Naive thymus-derived CD8-positive, alpha-beta T cell (primary cell): ENCODE measurements at places on chromosomes 12 and 14. TPM values are rescaled to one million over a fixed set of nuclear protein-coding genes. Genes with fewer than 3 reads are reported as not detected.

The AGAP2 gene
- 58.8 TPM for total RNA-seq

The BCL2L14 gene
- total RNA-seq, result not detected

The STYK1 gene
- 0.10 TPM for total RNA-seq

The TBX3 gene
- not detected for total RNA-seq

The PLEKHH1 gene
- 1.4 TPM for total RNA-seq

The KRT4 gene
- not detected for total RNA-seq

The RBM25 gene
- 168 TPM for total RNA-seq

The REP15 gene
- not detected for total RNA-seq

The CEBPE gene
- 1.5 TPM for total RNA-seq

The CSRP2 gene
- not detected for total RNA-seq

The TMEM253 gene
- total RNA-seq, result not detected

The FOXM1 gene
- not detected for total RNA-seq

The SLC6A12 gene
- total RNA-seq, result 0.78 TPM

The STON2 gene
- not detected for total RNA-seq

- DNase-seq, result no peak
Observed at GRCh38 chr14:32561520-32561919, 232.4 kb downstream of the AKAP6 start.

GRCh38 chr12:54172168-54172567, 16.6 kb downstream of the SMUG1 start:
- no peak for DNase-seq

DNA sequence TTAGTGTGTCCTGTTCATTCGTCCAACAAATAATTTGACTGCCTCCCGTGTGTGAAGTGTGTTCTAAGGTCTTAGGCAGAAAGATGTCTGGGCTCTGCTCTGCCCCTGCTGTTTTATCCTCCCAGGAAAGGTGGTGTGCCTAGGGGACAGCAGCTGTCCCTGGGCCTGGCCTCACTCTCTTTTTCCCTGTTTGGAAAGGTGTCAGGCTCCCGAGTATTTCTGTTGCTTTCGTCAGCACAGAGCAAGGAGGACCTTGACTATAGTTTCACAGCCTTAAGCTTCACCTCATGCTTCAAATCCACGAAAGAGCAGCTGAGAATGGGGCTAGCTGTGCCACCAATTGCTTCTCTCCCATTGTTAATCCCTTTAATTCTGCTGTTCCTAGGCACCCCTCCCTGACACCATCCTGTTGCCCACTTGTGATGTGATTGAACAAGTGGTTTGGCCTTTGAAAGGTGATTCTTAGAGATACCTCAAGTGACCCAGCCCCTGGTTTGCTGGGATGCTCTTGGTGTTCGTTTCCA, 54.2 kb downstream of the TGFB3 start:
- no peak for DNase-seq

DNA sequence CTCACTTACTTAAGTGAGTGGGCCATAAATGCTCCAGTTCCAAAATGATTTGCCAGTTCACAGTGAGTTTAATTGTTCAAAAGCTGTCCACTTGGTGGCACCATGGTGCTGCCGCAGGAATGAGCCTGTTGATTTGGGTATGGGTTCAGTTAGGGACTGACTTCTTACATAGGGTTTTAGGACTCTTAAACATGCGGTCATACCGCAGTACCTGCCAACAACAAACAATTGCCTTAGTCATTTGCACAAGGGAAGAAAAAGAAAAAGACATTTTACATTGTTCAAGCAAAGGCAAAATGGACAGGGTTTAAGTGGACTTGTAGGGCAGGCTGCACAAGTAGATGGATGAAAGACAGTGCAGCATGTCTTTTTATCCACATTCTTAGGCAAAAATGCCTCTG, 80.0 kb upstream of the DBX2 start:
- peak; percentile 9 for DNase-seq

GRCh38 chr14:93410893-93411292, 19.8 kb upstream of the UNC79 start:
- no peak for DNase-seq

- DNase-seq, result no peak
Observed at GRCh38 chr12:88300931-88301330, 158.8 kb downstream of the TMTC3 start.

GRCh38 chr14:85883966-85884365, 354.0 kb downstream of the FLRT2 start:
- no peak for DNase-seq

DNA sequence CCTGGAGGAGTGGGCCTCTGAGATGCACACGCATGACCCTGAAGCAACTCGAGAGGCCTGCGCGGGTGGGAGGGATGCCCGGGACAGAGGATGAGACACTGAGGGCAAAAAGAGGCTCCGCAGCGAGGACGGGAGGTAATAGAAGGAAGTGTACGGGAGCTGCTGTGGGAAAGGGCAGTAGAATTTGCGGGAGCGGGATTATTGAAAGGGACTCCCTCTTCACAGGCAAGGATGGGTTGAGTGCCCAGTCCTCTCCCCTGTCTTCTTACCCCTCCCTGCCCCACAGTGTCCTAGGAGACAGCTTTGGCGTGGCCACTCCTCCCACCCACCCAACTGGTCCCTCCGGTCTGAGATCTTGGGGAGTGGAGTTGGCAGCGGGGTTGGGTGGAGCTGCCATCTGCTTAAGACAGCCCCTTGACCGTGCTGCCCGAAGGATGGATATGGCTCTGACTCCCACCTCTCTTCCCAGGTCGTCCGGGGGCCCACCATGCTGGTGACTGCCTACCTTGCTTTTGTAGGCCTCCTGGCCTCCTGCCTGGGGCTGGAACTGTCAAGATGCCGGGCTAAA, 15.7 kb upstream of the ESPL1 start:
- no peak for DNase-seq

- no peak for DNase-seq
Observed at GRCh38 chr12:23204933-23205778, 580.2 kb downstream of the ETNK1 start.

DNA sequence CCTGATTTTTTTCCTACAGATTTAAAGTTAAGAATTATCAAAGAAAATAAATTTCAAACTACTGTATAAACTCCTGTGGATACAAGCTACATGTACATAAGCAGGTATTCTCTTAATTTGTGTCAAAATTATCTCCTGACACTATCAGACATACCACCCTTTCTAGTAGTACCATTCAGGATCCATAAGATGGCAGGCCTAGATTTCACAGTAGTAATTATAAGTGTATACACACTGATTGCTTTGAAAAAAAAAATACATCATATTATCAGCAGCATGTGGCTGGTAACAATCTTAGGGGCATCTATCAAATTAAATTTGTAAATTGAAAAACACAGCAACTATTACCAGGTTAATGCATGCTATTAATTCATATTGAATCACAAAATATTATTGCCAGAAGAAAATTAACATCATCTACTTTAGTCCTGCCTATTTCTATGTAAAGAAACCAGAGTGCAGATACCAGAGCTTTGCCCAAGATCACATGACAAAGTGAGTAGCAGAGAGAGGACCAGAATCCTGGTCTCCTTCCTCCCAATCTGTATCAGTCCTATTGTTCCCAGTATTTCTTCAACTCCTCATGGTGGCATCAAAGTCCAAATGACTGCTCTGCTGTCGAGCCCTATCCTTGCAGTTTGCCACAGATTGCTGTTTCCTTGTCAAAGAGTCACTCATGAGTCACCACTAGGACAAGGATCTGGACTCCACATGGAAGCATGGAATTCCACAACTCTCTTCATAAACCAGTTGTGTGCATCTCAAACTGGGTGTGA, 27.7 kb upstream of the CALM1 start:
- DNase-seq, result no peak

DNA sequence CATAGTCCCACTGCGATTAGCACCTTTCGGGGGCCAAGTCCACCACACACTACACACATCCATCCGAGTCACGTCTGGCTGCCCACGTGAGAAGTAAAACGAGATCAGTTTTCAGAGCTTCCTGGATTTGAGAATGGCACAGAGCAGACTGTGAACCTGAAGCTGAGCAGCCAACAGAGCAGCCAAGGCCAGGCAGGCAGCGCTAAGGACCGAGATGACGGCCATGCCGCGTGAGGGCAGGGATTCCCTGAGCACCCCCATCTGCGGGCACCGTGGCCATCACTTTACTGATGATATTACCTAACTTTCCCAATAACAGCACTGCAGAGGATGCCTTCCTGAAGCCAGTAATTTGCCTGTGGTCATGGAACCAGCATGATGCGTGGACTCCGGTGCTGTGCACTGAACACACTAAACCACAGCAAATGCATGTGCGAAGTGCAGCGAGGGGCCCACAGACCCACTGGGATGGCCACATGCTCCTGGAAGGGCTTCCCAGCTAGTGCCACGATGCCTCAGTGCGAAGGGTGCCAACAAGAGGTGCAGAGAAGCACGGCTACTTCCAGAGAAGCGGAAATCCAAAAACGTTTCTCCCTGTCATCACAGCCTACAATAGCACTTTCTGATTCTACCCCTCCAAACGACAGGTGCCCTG, 56.0 kb downstream of the RNF34 start:
- DNase-seq, result no peak

- no peak for DNase-seq
Observed at GRCh38 chr14:38502239-38502638, 246.3 kb upstream of the CLEC14A start.

GRCh38 chr14:96177766-96178375, 26.8 kb upstream of the BDKRB2 start:
- DNase-seq, result no peak

DNA sequence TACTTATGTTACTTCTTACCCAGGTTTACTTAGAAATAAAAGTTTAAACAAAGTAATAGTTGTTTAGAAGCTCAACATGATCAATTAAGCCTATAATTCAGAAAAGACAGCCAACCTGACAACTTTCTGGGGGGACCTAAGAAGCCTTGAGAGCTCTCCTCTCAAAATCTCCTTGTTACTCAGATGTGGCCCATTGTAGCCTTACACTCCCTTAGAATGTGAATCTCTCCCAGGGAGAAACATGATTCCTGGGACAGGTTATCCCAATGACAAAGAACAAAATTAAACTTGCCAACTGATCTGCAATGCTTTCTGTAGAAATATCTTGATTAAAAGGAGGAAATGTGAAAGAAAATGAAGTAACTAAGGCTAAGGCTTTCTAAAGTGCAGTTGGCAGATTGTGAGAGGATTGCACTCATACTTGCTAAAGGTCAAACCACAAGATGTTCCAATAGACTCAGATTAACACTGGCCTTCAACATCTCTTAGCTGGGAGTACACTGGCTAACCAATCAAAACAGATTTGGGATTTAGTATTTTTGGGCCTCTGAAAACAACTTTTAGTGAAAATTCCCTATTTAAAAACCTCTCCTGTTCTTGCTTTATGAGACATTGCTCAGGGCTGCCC, 72.3 kb upstream of the TMX1 start:
- no peak for DNase-seq

- no peak for DNase-seq
Observed at GRCh38 chr12:100381379-100381778, 24.5 kb downstream of the SLC17A8 start.

DNA sequence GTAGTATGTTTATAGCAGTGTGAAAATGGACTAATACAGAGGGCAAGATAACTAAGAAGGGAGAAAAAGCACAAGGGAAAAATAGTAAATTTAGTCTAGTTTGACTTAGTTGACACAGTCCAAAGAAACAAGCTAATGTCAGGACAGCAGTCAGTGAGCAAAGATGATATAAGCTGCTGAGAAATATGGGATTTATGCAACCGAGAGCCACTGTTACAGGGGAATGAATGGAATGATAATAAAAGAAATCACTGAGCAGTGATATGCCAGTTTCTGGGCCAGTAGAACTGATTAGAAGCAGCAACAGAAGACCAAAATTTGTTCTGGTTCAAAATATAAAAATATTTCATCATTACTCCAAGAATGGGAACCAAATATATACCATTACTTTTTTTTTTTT, 60.1 kb downstream of the R3HDM2 start:
- no peak for DNase-seq

DNA sequence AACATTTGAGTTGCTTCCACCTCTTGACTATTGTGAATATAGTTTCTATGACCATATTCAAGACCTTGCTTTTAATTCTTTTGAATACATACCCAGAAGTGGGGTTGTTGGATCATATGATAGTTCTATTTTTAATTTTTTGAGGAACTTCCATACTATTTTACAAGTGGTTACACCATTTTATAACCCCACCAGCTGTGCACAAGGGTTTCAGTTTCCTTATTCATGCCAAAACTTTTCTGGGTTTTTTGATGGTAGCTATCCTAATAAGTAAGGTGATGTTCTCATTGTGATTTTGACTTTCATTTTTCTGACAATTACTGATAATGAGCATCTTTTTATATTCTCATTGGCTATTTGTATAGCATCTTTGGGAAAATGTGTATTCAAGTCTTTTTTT, 109.4 kb upstream of the GARIN2 start:
- DNase-seq, result no peak

GRCh38 chr12:105330283-105330930, at the start of gene C12orf75:
Gene C12orf75 (plus strand): TSS chr12:105330691. CDS start chr12:105330892, 201 bp downstream.
- peak; percentile 77 for DNase-seq

DNA sequence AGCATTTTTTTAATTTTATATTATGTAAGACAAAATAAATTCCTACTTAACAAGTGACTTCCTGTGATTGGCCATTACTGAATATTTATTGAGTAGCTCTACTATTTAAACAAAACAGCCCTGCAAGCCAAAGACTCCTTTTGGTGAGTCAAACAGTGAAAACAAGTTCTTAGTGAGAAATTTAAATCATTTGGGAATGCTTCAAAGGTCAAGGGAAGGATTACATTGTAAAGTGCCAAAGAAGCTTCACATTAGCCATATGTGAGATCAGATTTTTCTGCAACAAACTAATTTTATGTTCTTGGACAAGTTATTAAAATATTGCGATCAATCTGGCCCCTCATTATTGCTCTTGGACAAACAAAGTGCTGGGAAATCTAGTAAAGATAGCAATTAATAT, 795.4 kb upstream of the MGAT4C start:
- no peak for DNase-seq

GRCh38 chr12:3376779-3377455, 114.1 kb upstream of the PRMT8 start:
- no peak for DNase-seq

- no peak for DNase-seq
Observed at GRCh38 chr12:30045171-30045570, 261.4 kb upstream of the TMTC1 start.

- DNase-seq, result no peak
Observed at GRCh38 chr12:53205747-53206419, 1.2 kb downstream of the ITGB7 start.
